IPS DF 6.9 (cell line): ENCODE measurements at places on chromosomes 6 and 20.
A peak's percentile ranks its signal among the peaks of the same experiment; 100 is the strongest.

- peak; percentile 58 for DNase-seq
Observed at GRCh38 chr20:24994470-24995368, 2.2 kb upstream of the APMAP start.

DNA sequence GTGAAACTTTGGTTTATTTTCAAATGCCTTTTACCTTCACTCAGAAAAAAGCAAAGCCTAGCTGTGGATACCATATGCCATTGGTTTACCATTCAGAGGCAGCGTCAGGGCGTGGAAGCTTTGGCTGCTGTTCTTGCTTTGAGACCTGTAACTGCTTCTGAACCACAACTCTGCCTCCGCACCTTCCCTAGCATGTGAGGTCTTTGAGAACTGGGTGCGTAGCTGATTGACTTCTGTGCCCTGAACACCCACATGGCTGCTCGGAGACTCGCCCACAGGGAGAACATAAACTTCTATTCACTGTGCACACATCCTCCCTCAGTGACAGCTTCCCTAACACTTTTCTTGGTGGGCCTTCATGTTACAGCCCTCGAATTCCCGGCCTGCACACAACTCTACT lies 11.2 kb upstream of the CLDN20 start:
- DNase-seq = no peak

GRCh38 chr6:1347161-1347560 lies 35.3 kb downstream of the FOXQ1 start:
- DNase-seq = no peak

DNA sequence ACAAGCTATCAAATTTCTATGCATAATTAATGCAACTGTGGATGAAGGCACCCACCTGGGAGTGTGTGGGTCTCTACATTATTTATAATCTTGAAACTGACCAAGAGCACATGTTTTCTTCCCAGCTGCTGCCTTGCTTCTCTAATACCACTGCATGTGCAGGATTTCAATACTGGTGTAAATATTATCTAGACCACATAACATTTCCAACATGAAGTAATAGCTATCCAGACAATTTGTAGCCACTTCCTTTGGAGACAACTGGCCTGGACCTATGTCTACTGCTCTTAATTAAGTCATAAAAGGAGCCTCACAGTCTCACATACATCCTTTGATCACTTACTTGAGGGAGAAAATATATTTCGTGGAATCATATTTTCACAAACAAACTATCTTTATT lies 180.7 kb downstream of the HIVEP2 start:
- no peak for DNase-seq

DNA sequence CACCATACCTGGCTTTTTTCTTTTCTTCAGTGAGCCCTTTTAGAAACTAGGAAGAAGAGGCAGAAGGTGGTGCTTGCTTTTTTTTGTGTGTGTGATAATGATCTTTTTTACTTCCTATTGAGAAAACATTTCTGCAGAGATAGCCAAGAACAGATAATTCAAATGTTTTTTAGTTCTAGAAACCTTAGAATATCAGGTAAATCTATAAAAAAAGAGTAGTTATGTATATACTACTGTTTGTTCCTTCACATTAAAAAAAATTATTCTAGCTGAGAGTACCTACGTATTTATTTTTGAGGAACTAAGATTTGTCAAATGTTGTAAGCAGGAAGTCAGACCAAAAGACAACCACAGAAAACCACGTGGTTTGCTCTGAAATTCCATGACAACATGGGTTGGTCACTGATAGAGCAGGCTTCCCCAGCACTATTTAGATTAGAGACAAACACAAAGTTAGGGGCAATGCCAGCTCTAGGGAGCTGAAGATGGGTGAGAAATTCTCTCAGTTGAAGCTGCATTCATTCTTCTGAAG lies 12.8 kb downstream of the STK4 start:
- no peak for DNase-seq

- DNase-seq = no peak
Observed at GRCh38 chr20:57346477-57346876, 4.6 kb upstream of the RAE1 start.

DNA sequence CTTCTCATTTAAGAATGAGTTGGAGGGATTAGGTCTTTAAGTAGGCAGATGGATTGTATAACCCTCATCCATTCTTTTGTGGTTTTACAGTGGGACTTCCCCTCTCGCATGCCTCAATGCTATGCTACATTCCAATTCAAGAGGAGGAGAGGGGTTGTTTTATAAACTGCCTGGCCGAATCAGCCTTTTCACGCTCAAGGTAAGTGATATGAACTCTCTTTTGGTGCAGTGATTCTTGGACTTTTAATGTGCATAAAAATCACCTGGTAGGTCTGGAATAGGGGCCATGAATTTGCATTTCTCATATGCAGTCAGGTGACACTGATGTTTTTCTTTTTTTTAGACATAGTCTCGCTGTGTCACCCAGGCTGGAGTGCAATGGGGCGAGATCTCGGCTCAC lies 10.8 kb downstream of the ASXL1 start:
- DNase-seq = no peak

GRCh38 chr20:39181490-39181889 lies 219.3 kb downstream of the DHX35 start:
- DNase-seq = no peak

GRCh38 chr6:159902620-159903019 lies 11.8 kb downstream of the MAS1 start:
- DNase-seq = no peak

GRCh38 chr20:49620364-49621240 lies 52.7 kb upstream of the PTGIS start:
- DNase-seq = no peak

GRCh38 chr20:47585087-47585747 lies 83.5 kb downstream of the NCOA3 start:
- no peak for DNase-seq

DNA sequence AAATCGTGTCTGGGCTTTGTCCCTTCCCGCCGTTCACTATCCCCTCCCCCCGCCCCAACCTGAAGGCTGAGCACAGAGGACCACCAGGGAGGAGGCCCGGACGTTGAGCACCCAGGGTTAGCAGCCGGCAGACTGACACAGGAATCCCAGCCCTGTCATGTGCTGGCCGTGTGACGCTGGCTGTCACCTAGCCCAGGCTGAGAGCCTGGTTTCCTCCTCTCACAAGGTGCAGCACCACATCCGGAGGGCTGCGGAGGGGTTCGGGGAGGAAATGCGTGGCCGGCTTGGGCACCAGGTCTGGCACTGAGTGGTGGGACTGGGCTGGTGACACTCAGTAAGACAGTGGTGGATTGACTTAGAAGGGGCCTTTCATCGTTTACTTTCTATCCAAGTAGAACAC lies 4.6 kb upstream of the LSM14B start:
- no peak for DNase-seq

GRCh38 chr6:107491138-107491609 lies 1.3 kb downstream of the SOBP start:
- no peak for DNase-seq

GRCh38 chr6:149071997-149072396 lies 245.5 kb upstream of the TAB2 start:
- no peak for DNase-seq
